ENCODE measurements at places on chromosomes 11 and 22.

DNA sequence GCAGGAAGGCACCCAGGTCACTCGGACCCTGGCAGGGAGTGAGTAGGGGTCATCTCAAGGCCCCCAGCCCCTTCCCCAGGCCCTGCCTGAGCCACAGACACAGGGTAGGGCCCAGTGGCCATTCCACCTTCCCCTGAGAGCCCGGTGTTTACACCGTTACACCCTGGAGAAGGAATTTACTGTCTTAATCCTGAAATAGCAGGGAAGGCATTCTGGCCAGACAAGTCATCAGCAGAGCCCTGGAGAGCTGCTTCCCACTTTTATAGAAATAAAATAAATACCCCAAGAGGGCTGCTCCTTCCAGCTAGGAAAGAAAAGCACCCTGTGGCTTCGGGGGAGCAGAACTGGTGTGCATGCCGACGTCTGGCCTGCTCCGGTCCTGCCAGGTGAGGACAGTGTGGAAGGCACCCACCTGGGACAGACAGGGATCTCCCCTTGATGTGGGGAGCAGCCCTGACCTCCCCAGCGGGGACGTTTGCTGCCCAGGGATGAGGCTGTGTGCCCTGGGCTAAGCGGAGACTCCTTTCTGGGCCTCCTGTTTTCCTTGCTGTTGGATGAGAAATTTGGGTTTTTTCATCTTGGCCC lies 180.0 kb downstream of the MN1 start:
- DNase-seq: no peak

DNA sequence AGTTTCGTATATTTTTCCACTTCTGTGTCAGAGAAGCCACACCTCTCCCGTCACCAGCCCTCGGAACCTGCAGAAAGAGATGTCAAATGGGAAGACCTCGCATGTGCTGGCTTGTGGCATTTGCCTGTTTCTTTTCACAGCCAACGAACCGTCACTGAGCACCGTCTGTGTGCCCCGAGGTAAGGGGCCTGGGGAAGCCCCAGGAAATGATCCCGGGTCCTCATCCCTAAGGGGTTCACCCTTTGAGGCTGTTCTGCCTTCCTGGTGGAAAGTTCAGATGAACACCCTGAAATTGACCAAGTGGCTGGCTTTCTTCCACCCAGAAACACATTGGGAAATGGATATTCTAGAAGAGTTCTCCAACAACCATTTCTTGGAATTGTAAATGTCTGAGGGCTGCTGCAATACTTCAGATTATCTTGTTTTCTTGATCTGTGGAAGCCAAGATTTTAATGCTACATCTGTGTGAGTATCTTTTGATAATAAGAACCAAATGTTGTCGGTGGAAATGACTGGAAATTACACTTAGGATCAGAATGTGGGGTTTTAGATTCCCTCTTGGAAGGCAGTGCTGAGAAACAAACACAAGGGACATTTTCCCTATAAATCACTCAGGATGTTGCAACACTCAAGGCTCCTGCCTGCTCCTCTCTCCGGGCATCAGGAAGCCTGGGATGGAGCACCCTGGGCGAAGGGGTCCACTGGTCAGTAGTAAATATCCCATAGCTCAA lies 37.6 kb downstream of the RIBC2 start:
- DNase-seq: no peak

GRCh38 chr11:121291896-121292494 lies 576 bp upstream of the SC5D start:
- no peak for DNase-seq

- no peak for DNase-seq
Measured at GRCh38 chr11:78657968-78658839, 83.5 kb upstream of the NARS2 start.

GRCh38 chr11:60914633-60915247 lies 782 bp downstream of the TMEM109 start:
- no peak for DNase-seq

DNA sequence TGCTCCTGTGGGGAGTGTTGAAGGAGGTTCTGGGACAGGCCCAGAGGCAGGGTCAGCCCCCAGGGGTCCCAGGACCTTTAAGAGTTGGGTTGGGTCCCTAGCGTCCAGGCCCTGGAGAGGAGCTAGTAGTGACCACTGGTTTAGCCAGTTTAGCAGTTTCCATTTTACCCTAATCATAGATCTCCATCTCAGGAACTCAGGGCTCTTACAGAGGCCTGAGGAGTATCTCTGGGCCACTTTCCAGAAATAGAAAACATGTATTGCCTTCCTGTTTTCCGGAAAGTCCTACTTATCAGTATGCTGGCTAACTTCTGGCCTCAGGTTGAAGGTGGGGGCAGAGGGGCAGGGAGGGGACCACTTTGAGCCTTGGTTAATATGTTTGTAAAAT lies 13.5 kb downstream of the NCF4 start:
- DNase-seq: no peak

DNA sequence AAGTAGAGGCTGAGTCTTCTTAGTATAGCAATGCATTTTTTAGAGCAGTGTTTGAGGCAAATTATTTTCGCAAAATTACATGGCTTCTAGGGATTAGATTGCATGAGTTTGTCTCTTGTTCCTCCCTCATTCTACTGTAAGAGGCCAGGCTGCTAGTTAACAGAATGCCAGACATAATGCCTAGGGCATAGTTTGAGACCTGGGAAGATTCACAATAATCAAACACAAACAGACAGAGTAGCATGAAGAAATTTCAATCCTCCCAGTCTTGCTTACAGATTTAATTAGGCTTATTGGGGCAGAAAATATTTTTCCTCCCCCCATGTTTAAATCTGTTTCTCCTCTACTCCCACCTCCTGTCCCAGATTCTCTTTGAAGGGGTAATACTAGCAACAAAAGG lies 48.3 kb downstream of the ARHGEF12 start:
- no peak for DNase-seq

DNA sequence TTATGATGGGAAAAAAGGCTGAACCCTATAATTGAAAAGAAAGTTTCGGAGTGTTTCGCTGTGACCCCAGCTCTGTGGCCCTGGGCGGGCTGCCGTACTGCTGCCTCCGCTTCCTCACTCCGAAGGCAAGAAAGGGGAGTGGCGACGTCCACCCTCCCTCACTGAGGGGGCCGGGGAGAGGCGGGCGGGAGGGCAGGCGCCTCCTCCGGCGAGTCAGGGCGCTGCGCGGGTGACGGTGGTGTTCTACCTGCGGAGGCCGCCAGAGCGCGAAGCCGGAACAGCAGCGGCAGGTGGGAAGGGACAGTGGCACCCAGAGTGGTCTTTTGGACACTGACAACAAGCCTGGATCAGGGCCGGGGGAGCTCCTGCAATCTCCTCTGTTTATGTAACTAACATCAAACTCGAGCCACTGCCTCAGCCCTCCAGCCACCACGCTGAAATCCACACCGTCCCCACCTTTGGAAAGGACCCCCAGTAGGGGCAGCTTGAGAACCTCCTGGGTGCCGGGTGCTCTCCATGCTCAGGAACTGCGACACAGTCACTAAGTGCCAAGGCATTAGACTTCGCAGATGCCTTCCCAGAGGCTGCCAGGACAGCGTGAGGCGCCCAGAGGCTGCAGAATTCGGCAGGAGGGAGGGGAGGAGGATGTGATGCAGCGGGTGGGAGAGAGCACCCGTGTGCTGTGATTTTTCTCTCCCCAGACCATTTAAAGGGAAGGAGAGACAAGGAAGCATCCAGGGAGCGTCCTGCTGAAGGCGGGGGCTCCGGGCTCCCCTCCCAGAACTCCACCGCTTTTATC lies 25.5 kb downstream of the BID start:
- DNase-seq: no peak

GRCh38 chr11:17003426-17003825 lies 10.8 kb downstream of the PLEKHA7 start:
- DNase-seq: no peak

DNA sequence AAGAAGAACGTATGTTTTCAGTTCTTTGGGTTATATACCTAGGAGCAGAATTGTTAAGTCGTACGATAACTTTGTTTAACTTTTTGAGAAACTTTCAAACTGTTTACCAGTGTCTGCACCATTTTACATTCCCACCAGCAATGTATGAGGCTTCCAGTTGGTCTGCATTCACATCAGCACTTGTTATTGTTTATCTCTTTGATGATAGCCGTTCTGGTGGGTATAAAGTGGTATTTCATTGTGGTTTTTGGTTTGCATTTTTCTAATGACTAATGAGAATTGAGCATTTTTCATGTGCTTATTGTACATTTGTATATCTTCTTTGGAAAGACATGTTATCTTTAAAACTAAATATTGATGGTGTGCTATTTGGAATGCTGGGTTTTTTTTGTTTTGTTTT lies 59.8 kb downstream of the KDM2A start:
- DNase-seq: no peak

DNA sequence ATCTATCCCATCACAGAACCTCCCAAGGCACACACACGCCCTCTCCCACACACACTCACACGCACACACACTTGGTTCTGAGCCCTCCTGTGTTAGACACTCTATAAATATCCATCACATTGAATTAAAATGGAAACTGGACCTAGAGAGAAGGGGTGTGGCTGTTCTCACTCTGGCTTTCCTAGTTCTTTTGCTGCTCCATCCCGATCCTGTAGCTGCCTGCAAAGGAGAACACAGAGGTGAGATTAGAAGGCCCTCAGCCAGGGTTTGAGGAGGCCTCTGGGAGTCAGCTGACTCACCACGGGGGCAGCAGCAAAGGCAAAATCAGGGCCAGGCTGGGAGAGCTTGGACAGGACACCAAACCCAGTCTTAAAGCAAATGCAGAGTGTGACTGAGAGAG lies 192.3 kb upstream of the CADM1 start:
- DNase-seq: no peak

GRCh38 chr11:128621601-128622501 lies 34.5 kb upstream of the ETS1 start:
- no peak for DNase-seq

- DNase-seq: no peak
Measured at GRCh38 chr22:48218889-48219420, 1456.5 kb downstream of the TBC1D22A start.

DNA sequence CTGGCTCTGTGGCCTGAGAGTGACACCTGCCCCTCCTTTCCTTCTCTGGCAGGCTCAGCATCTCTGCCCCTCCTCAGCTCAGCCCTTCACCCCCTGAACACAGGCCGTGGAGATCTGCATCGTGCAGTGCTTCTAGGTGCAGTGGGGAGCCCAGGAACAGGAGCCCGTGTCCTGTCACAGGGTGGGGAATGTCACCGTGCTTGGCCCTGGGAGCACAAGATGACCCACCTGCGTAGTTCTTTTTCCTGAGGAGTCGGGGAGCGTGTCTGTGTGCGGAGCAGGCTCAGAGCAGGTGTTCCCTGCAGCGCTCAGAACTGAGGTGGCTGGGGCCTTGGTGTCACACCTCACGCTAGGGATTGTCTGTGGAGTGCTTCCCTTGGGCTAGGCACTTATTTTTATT lies 10.6 kb downstream of the TBC1D22A start:
- no peak for DNase-seq

- DNase-seq: no peak
Measured at GRCh38 chr11:73406131-73406530, 29.9 kb downstream of the RELT start.

GRCh38 chr22:27597703-27598444 lies 203.7 kb downstream of the MN1 start:
- DNase-seq: no peak

- DNase-seq: no peak
Measured at GRCh38 chr11:82782825-82783374, 49.2 kb upstream of the FAM181B start.

GRCh38 chr11:107808521-107808920 lies 50.1 kb downstream of the SLC35F2 start:
- no peak for DNase-seq

GRCh38 chr11:114036147-114036811 lies 23.2 kb upstream of the ZBTB16 start:
- DNase-seq: peak; percentile 31

GRCh38 chr22:49833340-49834007 lies 5.8 kb upstream of the BRD1 start:
- DNase-seq: no peak

- DNase-seq: no peak
Measured at GRCh38 chr22:24512043-24512442, 16.9 kb downstream of the UPB1 start.

GRCh38 chr22:44191036-44191454 lies 10.3 kb downstream of the PARVG start:
- DNase-seq: no peak

GRCh38 chr22:42286205-42286604 lies 15.8 kb upstream of the TCF20 start:
- no peak for DNase-seq

DNA sequence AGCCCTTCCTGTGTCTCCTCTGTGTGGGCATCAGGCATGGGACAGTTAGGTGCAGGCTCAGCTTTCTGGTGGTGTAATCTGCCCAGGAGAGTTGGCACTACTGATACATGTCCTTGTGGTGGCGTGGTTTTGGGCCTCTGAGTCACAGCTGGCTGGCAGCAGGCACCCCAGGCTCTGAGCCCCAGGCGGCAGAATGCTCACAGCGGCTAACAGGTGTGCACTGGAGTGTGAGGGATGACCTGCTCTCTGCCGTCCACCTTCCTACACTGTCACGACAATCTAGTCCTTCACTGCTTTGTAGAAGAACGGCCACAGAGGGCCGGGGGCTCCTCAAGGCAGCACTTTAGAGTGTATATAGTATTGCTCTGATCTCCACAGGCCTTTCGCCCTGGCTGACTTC lies 100.3 kb upstream of the PITPNB start:
- DNase-seq: no peak

DNA sequence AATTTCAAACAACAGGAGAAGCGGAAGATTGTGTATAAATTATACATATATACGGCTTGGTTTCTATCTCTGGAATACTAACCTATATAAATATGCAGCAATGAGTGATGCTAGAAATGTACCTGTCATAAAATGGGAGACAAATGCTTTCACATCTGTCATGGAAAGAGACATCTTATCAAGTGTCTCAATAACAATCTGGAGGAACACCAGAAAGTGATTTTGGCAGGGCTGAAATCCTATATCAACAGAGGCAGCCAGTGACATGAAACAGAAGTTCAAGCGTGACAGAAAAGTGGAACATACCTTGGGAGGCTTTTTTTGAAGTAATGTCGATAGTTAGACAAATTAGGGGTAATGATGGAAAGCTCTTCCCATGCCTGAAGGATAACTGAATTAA lies 834.6 kb downstream of the JRKL start:
- DNase-seq: no peak

- no peak for DNase-seq
Measured at GRCh38 chr11:112631333-112631732, 329.9 kb upstream of the NCAM1 start.

DNA sequence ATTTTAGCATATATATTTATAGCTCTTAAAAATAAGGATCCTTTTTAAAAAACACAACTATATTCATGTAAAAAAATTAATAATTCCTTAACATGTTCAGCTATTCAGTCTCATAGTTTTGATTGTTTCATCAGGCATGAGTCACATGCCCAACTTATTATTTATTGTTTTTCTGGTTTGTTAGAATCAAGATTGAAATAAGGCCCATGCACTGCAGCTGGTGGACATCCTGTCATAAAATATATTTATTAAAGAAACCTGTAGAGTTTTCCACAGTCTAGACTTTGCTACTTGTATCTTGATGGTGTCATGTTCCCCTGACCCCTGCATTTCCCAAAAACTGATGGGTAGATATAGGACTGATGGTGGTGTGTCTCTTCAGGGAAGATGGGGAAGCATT lies 77.4 kb downstream of the PARVA start:
- DNase-seq: no peak

- no peak for DNase-seq
Measured at GRCh38 chr11:134754521-134755198, 342.6 kb upstream of the B3GAT1 start.

GRCh38 chr22:44668190-44668885 lies 33.7 kb upstream of the PRR5 start:
- no peak for DNase-seq
